ENCODE measurements at places on chromosomes 2 and 18. TPM values are rescaled to one million over a fixed set of nuclear protein-coding genes. Genes with fewer than 3 reads are reported as not detected.

TEX44 gene
- not detected for total RNA-seq

DCC gene
- not detected for total RNA-seq

CFAP53 gene
- total RNA-seq, result 0.51 TPM

DNA sequence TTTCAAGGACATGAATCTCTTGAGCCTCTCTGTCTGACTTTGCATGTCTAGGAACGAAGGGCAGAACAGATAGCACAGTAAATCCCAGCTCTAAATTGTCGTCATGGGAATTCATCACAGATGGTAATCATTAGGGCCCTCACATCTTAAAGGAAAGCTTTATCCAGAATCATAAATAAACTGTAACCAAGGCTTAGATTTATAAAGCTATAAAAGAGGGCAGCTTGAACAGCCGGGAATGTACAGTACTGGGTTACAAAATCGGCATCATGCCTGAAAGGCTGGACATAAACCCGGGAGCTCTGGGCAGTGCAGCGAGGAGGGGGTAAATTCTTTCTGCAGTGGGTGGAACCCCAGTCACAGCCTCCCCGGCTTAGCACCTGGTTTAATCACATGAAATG, 144.4 kb downstream of the GFPT1 start:
- no peaks in the 10 kb centered on the region for H3K36me3 ChIP-seq
- DNase-seq, result no peak
- H3K27me3 ChIP-seq, result peaks cover 12% of the 10 kb centered on the region
- no peak overlapping the region for H3K4me3 ChIP-seq
- H3K27ac ChIP-seq, result no peak overlapping the region

DNA sequence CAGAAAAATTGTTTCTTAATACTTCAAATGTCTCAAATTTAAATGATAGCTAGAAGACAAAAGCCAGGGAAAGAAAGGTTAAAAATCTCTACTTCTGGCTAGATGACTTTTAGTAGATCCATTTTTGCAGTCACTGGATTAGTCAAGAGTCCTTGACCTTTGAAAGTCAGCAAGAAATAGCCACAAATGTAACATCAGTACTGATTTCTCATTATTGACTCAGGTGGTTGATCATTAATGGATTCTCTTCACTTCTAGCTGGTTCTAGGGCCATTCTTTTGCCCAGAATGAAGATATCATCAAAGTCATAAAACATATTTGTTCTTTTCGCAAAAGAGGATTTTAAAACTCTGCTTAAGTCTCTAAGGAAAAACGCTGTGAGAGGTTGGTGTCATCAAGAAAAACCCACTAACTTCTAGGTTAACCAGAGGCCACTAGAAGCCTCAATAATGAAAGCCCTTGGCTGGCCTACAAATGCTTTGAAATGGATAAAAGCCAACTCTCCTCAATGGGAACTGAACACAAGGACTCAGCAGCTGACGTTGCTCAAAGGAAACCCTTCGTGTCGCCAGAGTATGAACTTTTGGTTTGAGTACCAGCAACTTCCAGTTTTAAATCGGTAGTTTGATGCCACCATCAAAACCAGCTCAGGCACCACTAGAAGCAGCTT, 66.3 kb downstream of the IRS1 start:
- no peak for DNase-seq
- no peak overlapping the region for H3K4me3 ChIP-seq
- H3K27ac ChIP-seq, result no peak overlapping the region
- H3K36me3 ChIP-seq, result no peaks in the 10 kb centered on the region

Measured in activated T-helper 2 cell treated with anti-CD3 and anti-CD28 coated beads, Interferon-gamma antibody, Interleukin-2, Interleukin-4, amounts not matched to agents 10 μg/mL and 5 μg/mL and 100 μg/mL, durations not matched to agents 14 hours and 24 hours and 36 hours (primary cell).